ENCODE measurements at places on chromosomes 2 and 18. TPM values are rescaled to one million over a fixed set of nuclear protein-coding genes. Genes with fewer than 3 reads are reported as not detected.

- H3K4me1 ChIP-seq, result peaks cover 12% of the 10 kb centered on the region
- no peak overlapping the region for H3K4me3 ChIP-seq
- no peak for DNase-seq
- no peaks in the 10 kb centered on the region for H3K27me3 ChIP-seq
- H3K36me3 ChIP-seq, result no peaks in the 10 kb centered on the region
Measured at GRCh38 chr2:240893363-240893844, 2.6 kb downstream of the MAB21L4 start.

DNA sequence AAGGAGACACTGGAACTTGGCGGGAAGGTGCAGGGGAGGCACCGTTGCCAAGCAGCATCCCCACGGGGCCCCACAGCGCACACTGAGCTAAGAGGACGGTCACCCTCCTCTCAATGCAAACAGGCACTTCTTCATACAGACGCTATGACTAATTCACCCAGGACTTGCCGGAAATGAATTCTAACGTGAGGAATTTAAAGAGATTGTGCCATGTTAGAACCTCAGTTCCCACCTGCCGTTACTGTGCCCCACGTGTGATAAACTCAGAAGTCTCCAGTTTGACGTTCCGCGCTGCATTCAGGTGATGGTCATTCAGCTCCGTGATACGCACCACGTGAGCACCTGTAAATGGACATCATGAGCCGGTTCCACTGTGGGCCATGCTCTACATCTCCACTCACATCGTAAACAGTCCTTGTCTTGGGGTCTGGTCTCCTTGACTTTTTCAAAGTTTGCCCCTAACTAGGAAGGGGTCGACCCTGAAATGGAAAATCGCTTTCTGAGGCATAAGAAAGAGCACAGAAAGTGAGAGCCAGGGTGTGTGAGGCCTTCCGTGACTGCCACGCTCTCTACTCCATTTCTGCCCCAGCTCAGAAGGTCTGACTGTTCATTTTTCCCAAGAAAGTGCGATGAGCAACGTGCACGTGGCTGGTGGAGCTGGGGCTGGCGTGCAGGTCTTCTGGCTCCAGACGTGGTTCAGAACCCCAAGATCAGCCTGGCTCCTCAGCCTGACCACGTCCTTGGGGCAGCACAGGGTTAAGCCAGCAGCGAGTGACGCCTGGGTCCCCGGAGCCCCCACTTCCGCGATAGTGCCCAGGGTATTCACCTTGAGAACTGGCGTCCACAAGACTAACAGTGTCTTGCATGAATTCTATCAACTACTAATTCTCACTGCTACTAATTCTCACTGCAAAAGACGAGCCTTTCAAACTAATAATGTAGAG, 35.1 kb downstream of the TMEM18 start:
- H3K36me3 ChIP-seq, result no peaks in the 10 kb centered on the region
- H3K27ac ChIP-seq, result no peak overlapping the region
- no peaks in the 10 kb centered on the region for H3K27me3 ChIP-seq
- DNase-seq, result no peak

DNA sequence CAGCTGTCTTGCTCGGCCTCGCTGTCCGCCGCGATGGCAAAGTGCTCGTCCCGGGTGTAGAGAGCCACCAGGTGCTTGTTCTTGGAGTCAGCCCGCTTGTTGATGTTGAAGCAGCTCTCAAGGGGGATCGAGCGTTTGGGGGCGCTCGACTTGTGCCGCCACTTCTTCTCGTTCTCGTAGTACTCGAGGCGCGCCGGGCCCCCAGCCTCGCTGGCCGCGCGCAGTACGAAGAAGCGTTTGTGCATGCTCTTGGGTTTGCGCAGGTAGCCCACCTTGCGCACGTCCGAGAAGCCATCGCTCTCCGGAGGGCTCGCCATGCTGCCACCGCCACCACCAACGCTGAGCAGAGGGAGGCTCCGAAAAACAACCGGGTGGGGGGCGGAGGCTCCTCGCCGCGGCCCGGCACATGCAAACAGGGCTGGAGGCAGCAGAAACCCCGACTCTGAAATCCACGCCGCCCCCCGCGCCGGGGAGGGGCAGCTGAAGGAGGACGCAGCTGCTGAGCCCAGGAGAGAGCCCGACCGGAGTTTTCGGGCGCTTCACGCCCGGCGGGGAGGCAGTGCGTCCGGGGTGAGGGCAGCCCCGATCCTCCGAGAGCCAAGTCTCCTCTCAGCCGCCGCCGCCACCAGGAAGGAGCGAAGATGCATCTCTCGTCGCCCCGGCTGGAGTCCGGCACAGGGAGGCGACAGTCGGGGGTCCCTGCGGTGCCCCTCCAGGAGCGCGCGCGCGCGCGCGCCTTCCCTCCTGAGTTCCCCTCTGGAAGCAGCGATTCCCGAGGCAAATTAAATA, 1.0 kb downstream of the IRS1 start:
- no peak for DNase-seq
- peaks cover 62% of the 10 kb centered on the region for H3K4me1 ChIP-seq
- peak overlapping the region; percentile 83 for H3K4me3 ChIP-seq
- H3K27ac ChIP-seq, result peak overlapping the region; percentile 92
- H3K27me3 ChIP-seq, result no peaks in the 10 kb centered on the region
- H3K36me3 ChIP-seq, result peaks cover 32% of the 10 kb centered on the region

GRCh38 chr2:114787486-114787885, 345.0 kb downstream of the DPP10 start:
- H3K4me3 ChIP-seq, result no peak overlapping the region
- H3K4me1 ChIP-seq, result no peaks in the 10 kb centered on the region
- no peaks in the 10 kb centered on the region for H3K27me3 ChIP-seq

Gene MROH2A
- total RNA-seq, result under 0.01 TPM

Gene LBX2
- total RNA-seq, result not detected

Gene PID1
- 33.4 TPM for total RNA-seq

All from spinal cord (tissue), 10 donors.